Lung microvascular endothelial cell (primary cell): ENCODE measurements at places on chromosomes 12 and 14. TPM values are rescaled to one million over a fixed set of nuclear protein-coding genes. Genes with fewer than 3 reads are reported as not detected.

The PTCSC3 gene
- total RNA-seq, result not detected in 2 replicates

The TMEM132D gene
- not detected in 2 replicates for total RNA-seq

The GPRC5D gene
- total RNA-seq, result under 0.01 TPM in 1 of 2 replicates, not detected in the other

The DEPDC4 gene
- total RNA-seq, result 0.20 and 0.22 TPM in 2 replicates

The HHIPL1 gene
- 0.79 and 1.1 TPM in 2 replicates for total RNA-seq

The TAS2R46 gene
- total RNA-seq, result 0.65 and 0.79 TPM in 2 replicates

The SLC6A13 gene
- total RNA-seq, result not detected in 2 replicates

The CBLN3 gene
- total RNA-seq, result 0.20 and 0.22 TPM in 2 replicates

The KRT75 gene
- not detected in 2 replicates for total RNA-seq

The KLRC3 gene
- not detected in 2 replicates for total RNA-seq

The DERA gene
- total RNA-seq, result 43.8 and 45.0 TPM in 2 replicates

The NPFF gene
- total RNA-seq, result not detected in 2 replicates

The SVOP gene
- total RNA-seq, result not detected in 2 replicates

The PMCH gene
- total RNA-seq, result not detected in 2 replicates

The TMEM117 gene
- 3.7 and 4.8 TPM in 2 replicates for total RNA-seq

DNA sequence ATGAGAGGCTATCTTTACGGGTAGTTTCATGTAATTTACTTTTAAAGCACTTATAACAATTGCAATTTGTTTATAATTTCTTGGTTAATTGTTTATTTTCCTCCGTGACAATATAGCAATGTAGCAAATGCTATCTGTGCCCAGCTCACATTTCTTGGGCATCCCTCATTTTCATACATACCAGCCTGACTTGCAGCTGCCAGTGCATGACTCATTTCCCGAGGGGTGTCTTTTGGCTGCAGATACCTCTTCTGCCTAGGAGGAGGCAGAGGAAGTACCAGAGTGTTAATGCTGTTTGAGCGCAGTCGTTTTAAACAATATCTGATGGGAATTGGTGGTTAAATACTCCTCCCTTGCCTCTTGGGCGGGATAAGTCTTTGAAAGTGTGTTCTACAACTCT lies 104.2 kb upstream of the ABCD2 start:
- peak; percentile 18 for DNase-seq

- DNase-seq, result no peak
Observed at GRCh38 chr14:80798878-80799277, 142.7 kb downstream of the CEP128 start.

DNA sequence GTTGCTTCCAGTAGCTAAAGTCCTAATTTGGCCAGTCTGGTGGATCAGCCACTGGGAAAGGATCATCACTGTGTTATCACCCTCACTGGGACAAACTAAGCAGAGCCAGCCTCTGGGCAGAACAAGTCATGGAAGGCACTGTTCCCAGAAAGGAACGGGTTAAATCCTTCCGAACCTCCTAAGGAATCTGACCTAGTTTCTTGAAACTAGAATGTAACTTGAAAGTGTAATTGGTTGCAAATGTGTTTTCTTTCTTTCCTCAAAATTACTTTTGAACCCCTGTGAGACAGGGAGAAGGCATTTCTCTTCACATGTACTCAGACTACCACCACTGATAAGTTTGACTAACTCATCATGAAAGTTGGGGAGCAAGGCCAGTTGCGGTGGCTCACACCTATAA lies 18.7 kb upstream of the KICS2 start:
- no peak for DNase-seq

GRCh38 chr14:104598039-104598909 lies 6.3 kb downstream of the TMEM179 start:
- no peak for DNase-seq

DNA sequence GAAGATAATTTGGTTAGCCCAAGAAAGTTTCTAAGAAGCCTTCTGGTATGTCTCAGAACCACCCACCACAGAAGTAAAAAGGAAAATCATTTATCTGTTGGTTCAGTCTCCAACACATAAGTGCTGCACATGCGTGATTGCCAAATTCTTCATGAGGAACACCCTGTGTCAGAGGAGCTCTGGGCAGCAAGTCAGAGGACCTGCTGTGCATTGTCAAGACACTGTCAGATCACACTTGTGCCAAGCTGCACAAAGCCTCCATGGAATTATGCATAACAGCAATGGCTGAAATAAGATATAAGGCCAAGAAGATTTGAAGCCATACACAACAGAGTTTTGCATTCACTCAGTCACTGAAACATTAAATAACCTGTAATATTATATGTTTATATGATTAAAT lies 1304.7 kb upstream of the FLRT2 start:
- no peak for DNase-seq

DNA sequence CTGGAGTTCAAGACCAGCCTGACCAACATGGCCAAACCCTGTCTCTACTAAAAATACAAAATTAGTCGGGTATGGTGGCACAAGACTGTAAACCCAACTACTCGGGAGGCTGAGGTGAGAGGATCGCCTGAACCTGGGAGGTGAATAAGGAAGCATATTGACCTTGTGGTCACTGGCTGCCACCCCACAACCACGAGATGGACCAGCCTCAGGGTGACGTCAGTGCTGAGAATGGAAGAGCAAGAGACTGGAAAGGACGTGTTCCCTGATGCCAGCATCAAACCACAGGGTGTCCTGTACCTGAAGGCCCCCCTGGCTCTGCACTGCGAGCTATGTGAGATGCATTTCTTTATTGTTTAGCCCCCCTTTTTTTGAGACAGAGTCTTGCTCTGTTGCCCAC lies 45.9 kb upstream of the BDKRB2 start:
- no peak for DNase-seq

GRCh38 chr14:52271538-52271937 lies 4.0 kb downstream of the PTGDR start:
- DNase-seq, result no peak

GRCh38 chr14:101223127-101223526 lies 319.6 kb upstream of the RTL1 start:
- DNase-seq, result no peak

DNA sequence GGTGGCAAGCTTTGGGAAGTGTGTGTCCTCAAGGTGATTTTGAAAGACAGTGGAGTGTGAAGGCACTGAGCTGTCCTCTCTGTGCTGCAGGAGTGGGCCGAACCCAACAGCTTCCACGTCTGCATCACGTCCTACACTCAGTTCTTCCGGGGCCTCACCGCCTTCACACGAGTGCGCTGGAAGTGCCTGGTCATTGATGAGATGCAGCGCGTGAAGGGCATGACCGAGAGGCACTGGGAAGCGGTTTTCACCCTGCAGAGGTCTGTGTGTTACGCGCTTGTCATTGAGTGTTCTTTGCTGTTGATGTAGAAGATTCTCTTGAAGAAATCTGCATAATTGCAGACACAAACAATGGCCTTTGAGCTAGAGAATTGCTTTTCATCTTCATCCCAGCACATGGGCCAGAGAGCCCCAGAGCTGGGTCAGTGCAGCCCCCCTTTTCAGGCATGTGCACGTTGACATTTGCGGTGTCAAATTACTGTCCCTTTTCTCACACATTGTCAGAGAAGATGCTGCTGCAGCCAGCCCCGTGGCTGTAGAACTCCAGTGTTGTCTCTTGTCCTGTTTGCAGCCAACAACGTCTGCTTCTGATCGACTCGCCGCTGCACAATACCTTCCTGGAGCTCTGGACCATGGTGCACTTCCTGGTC lies 63.3 kb downstream of the EP400 start:
- no peak for DNase-seq

- DNase-seq, result no peak
Observed at GRCh38 chr12:31944299-31944698, 14.9 kb upstream of the RESF1 start.

GRCh38 chr12:65182012-65182739 lies 12.8 kb downstream of the LEMD3 start:
- DNase-seq, result no peak

GRCh38 chr12:110038741-110039084 lies 9.6 kb downstream of the C12orf76 start:
- DNase-seq, result no peak

DNA sequence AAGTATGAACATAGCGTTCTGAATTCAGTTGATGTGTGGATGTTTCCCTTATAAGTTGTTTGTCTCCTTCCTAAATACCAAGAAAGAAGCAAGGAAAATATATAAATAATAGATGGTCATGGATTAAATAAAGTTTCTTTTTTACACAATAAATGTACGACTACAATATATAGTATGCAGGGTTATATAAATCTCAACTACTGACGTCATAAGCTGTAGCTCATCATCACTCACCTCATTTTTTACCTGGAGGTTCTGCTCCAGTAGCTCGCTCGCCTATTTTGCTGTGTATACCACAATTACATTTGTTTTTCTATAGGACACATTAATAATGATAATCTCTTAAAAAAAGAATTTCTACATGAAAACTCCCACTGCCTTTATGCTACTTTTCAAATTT lies 109.5 kb downstream of the NTS start:
- DNase-seq, result no peak

- no peak for DNase-seq
Observed at GRCh38 chr14:32330351-32331111, 1.4 kb downstream of the AKAP6 start.

DNA sequence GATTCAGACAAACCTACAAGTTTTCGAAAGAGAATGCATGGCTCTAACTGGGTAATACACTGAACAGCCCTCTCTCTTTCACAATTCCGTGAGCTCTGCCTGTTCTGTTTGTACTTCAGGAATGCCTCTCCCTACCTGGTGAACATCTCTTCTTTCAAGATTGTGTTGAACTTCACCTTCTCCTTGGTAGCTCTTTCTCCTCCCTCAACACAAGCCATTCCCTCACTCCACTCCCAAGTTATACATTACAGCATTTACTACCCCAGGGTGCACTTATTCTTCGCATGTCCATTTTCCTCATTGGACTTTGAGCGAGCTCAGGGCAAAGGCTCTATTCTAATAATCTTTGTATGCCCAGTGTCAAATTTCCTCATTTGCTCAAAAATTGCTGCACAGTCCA lies 28.3 kb downstream of the NRDE2 start:
- no peak for DNase-seq

GRCh38 chr14:98886982-98887381 lies 385.0 kb downstream of the BCL11B start:
- DNase-seq, result no peak

DNA sequence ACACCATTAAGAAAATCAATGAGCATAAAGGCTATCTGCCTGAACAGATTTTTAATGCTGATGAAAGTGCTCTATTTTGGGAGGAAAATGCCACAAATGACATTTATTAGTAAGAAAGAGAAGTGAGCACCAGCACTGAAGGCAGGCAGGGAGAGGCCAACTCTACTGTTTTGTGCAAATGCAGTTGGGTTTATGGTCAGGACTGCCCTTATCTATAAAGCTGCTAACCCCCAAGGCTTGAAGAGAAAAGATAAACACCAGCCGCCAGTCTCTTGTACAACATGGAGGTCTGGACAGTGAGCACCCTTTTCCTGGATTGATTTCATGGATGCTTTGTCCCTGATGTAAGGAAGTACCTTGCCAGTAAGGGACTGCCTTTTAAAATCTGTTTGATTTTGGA lies 246.8 kb upstream of the SFSWAP start:
- DNase-seq, result no peak

GRCh38 chr12:40515041-40515816 lies 177.0 kb upstream of the CNTN1 start:
- DNase-seq, result no peak

- peak; percentile 89 for DNase-seq
Observed at GRCh38 chr12:13165617-13166041, 30.9 kb upstream of the EMP1 start.

- no peak for DNase-seq
Observed at GRCh38 chr14:74400031-74400685, 25.9 kb downstream of the SYNDIG1L start.

GRCh38 chr14:24368212-24368561 lies 203 bp downstream of the NFATC4 start:
- no peak for DNase-seq
